CD4-positive, alpha-beta T cell treated with Interleukin-10 for 1 hour (primary cell): ENCODE measurements at places on chromosomes 11 and 22.

DNA sequence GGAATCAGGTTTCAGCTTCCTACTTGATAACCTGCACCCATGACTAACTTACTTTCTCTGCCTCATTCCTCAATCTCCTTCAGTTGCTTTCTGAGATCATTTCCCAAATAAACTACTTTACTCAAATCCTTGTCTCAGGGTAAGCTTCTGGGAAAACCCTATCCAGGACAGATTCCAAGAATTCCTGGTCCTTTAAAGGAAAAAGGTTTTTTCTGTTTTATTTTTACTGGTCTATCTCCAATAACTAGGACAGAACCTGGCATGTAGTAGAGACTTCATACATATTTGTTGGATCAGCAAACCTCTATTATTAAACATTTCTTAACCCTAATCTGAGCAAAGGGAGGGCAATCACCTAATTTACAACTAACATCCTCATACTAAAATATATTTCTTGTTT lies 910.5 kb upstream of the CHORDC1 start:
- DNase-seq: no peak

- no peak for DNase-seq
Observed at GRCh38 chr11:13984616-13985450, 22.3 kb downstream of the SPON1 start.

DNA sequence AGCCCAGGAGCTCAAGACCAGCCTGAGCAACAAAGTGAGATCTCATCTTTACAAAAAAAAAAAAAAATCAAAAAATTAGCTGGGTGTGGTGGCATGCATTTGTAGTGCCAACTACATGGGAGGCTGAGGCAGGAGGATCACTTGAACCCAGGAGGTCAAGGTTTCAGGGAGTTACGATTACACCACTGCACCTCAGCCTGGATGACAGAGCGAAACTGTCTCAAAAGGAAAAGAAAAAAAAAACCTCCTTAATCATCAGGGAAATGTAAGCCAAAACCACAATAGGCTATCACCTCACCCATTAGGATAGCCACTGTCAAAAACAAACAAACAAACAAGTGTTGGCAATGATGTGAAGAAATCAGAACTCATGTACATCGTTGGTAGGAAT lies 13.4 kb downstream of the DGCR2 start:
- no peak for DNase-seq

GRCh38 chr22:24049211-24049610 lies 38.1 kb downstream of the CABIN1 start:
- no peak for DNase-seq

GRCh38 chr11:114392735-114393667 lies 7.3 kb downstream of the C11orf71 start:
- DNase-seq: no peak

DNA sequence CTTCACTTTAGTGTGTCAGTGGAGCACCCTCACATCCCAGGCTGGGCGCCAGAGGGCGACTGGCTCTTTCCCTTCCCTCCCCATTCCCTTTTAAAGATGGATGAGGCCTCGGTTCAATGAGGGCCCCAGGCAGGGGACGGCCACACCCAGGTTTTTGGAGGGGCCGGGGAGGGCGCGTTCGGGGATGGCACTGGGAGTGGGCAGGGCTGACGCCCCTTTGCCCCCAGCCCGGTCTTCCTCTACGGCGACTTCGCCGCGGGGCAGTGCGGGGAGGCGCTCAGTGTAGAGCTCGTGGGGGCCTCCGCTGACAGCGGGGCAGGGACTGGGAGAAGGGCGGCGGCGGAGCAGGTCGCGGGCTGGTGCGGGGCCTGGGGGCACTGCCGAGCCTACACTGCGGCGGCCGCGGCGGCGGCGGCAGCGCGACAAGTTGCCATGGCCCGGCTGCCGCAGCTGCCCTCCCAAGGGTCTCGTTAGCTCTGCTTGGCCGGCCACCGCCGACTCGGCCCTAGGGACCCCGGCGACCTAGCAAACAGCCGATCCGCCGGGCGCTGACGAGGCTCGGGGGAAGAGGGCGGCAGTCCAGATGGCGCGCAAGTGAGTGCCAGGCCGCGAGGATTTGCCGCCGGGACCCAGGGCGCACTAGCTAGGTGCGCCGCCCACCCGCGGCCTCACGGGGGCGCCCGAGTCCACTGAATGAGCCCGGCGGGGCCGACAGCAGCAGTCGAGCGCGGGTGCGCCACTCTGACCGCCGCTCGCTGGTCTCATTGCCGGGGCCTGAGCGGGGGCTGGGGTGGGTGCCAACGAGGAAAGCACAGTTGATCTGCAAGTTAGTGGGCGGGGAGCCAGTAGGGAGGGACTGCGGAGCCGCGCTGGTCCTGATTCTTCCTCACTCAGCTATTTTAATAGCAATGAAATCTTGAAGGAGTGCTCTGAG lies 92.7 kb downstream of the RRM1 start:
- peak; percentile 82 for DNase-seq

DNA sequence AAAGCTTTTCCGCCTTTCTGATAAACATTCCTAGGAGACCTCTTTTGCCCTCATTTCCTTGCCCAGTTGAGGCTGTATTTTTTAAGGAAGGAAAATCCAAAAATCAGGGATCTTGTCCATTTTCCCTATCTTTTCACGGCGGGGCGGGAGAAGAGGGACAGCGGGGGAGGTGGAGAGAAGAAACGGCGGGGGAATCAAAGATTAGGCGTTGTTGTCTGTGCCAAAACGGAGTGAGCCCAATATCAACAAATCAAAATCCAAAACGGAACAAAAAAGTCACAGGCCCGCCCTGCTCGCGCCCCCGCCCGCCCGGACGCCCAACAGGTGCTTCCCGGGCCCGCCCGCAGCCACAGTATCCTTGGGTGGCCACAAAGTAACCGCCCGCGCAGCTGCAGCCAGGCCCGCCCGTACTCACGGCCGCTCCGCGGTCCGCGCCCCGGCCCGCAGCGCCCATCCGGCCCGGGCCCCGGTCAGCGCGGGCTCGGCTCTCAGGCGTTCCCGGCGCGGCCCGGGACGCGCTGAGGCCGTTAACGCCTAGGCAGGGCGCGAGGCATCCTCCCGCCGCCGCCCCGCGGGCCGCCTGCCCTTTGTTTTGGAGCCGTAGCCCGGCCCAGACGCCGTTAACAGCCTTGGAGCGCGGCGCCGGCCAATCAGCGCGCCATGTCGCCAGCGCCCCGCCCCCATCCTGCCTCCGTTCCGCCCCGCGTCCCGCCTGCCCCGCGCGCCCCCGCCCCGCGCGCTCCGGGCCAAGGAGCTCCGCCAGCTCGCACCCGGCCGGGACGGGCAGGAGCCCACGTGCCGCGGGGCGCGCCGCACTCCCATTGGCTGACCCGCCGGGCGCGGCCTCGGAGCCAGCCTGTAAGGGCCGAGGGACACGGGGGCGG lies at the start of gene YPEL1:
Gene YPEL1 (minus strand): TSS at position 595 of the 884 bp plus-strand sequence. CDS start 25,050 bp downstream, outside the sequence.
- peak; percentile 97 for DNase-seq

DNA sequence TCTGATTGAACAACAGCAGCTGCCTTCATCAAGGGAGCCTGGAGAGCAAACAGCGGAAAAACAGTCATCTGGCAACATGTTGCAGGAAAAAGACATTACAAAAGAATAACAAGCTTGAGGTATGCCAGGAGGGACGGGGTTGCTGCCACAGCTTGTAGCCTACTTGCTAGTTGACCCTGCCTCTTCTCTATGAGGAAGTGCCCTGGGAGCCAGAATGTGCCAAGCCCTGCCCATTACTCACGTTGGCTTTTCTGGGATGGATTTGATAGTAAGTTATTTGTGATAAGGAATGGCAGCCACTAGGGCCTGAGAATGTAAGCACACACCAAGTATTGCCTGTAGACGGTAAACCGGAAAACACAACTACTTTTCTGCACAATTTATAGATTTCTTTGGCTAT lies 113.5 kb upstream of the KIRREL3 start:
- DNase-seq: no peak

DNA sequence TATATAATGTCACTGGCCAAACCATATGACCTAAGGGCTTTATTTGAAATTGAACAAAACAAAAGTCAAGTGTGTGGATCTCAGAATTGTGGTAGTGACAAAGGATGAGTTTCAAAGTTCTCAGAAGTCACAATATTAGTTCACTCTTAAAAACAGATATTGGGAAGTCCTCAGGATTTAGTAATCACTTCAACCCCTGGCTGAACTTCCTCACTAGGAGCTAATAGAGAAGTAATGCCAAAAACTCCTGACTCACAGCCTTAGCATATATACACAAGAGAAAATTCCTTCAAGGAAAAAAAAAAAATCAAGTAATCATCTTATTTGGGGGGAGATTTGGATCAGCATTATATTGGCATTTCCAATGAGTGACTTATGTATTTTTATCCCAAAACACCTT lies 75.6 kb upstream of the APOA1 start:
- DNase-seq: no peak

GRCh38 chr22:39316440-39317083 lies 2.9 kb downstream of the RPL3 start:
- DNase-seq: peak; percentile 83

DNA sequence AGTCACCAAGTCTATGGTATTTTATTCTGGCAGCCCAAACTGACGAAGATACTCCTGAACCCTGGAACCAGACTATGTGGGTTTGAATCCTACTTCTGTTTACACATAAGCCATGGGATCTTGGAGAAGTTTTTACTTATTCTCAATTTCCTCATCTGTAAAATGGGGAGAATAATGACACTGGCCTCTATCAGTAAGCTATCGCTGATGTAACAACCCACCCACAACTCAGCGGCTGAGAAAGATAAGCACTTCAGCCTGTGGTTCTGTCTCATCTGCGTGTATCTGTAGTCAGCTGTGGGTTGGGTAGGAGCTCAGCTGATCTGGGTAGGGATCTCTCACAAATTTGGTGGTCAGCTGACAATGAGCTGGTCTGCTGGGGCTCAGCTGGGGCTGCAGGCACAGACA lies 68.0 kb upstream of the ALX4 start:
- no peak for DNase-seq

DNA sequence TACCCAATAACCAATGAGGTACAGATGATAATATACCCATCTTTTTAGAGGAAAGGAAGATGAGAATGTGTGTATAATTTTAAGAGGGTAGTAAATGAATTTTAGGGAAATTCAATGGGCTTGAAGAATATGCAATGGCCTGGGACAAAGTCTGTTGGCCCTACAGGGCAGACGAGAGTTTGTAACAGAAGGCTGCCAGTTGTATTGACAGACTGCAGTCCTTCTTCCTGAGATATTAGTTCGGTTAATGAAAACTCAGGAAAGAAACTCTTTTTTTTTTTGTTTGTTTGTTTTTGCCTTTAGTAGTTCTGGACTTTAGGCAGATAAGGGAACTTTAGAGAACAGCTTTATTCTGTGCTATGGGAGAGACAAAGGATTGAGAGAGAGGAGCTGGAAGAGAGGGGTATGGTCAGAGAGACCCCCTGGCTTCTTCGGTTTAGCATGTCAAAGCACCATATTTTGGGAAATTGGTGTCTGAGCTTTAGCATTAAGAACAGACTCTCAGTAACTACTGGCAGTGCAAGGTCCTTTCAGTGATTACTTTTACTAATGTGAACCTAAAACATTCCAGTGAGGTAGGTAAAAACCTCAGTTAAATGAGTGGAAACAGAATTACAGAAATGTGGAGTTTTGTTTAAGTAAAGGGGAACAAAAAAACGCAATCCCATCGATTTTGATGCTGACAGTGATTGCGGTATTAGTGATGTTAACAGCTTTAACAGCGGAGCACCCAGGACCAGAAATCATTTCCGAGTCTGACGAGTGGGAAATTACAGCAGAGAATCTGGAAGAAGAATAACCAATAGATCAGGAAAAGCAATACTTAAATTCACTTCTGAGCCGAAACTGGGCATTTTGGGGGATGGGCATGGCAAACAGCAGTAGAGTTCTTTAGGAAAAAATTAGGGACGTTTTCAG lies 644 bp upstream of the NAALAD2 start:
- no peak for DNase-seq

GRCh38 chr11:45771193-45771565 lies 33.8 kb upstream of the SLC35C1 start:
- peak; percentile 76 for DNase-seq

GRCh38 chr11:12117611-12118010 lies 7.2 kb downstream of the MICAL2 start:
- no peak for DNase-seq

DNA sequence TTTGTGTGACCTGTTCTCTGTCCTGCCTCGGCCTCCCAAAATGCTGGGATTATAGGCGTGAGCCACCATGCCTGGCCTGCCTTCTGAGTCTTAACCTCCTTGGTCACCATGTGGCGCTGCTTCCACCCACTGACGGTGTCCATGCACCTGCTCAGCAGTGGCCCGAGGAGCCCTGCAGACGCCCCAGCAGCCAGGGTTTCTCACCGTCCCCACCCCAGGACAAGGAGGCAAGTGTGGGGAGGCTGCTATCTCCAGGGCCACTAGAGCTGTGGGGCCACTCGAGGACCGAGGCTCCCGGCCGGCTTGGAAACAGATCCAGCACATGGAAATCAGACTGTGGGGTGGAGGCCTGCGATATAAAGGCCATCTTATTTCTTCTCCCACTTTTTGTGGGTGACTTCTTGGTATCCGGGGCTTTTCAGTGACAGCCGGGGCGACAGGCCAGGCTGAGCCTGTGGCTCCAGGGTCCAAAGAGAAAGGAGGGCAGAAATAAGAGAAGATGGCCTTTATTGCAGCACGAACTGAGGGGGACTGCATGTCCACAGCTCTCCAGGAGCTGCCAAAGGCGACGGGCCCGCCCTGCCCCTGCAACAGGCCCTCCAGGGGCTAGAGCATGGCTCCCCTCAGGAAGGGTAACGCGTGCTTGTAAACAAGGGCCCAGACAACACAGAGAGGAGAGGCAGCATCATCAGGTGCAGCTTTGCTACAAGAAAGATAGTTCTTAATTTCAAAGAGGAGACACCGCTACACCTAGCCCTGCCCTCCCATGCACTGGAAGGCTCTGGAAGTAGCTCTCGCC lies 15.0 kb downstream of the TSPO start:
- DNase-seq: no peak

DNA sequence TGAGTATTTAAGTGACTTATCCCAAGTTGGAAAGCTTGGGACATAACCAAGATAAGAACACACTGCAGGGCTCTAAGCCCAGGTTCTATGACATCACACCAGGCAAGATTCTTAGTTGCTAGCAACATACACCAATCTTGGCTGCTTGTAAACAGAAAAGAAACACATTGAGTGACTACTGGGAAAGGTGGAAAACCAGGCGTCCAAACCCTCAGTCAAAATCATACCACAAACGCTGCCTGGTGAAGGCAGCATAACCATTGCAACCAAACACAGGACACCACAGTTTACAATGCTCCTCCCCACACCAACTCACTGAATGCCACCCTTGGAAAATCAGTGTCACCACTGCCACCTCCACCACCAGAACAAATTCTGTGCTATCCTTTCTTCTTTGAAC lies 379.9 kb downstream of the TTC28 start:
- no peak for DNase-seq

DNA sequence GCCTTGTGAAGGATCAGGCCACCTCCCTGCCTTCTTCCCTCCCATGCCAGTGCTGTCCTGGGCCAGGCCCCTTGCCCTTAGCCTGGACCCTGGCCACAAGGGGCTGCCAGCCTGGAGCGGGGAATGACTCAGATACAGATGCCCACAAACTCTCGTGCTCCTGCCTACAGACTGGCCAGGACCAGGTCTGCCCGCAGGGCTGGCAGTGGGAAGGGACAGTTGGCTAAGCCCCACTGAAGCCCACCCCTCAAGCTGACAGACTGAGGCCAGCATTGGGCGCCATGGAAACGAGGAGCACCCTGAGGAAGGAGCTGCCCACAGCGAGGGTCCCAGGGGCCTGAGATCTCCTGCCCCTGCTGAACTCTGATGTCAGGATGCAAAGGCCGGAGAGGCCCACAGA lies 14.1 kb downstream of the SCUBE1 start:
- no peak for DNase-seq
